Regular cardiac myocyte (primary cell): ENCODE measurements at places on chromosomes 1 and 21. TPM values are rescaled to one million over a fixed set of nuclear protein-coding genes. Genes with fewer than 3 reads are reported as not detected.

Gene TRAF3IP3
- total RNA-seq = not detected in 2 replicates

Gene EXO1
- total RNA-seq = 5.9 and 29.1 TPM in 2 replicates

Gene NMNAT2
- 2.8 and 10.4 TPM in 2 replicates for total RNA-seq

Gene DDI2
- total RNA-seq = 12.5 and 15.8 TPM in 2 replicates

Gene CDC42BPA
- total RNA-seq = 40.1 and 51.9 TPM in 2 replicates

Gene GBP5
- total RNA-seq = under 0.01 and 0.38 TPM in 2 replicates

Gene RGS8
- 0.28 TPM in 1 of 2 replicates, not detected in the other for total RNA-seq

Gene RUNX1
- 15.1 and 31.0 TPM in 2 replicates for total RNA-seq

Gene CLCA4
- total RNA-seq = not detected in 2 replicates

Gene NGF
- total RNA-seq = 16.9 and 17.3 TPM in 2 replicates

Gene BLACAT1
- not detected in 2 replicates for total RNA-seq

Gene CELA3B
- total RNA-seq = not detected in 2 replicates

Gene CFAP410
- 4.8 and 11.3 TPM in 2 replicates for total RNA-seq

Gene OR2M3
- total RNA-seq = not detected in 2 replicates

Gene LIPI
- total RNA-seq = not detected in 2 replicates

Gene C1orf185
- total RNA-seq = not detected in 2 replicates

Gene MYOM3
- under 0.01 TPM in 2 replicates for total RNA-seq

Gene CLCC1
- 43.1 and 55.0 TPM in 2 replicates for total RNA-seq

Gene KRTAP7-1
- total RNA-seq = not detected in 2 replicates

Gene HENMT1
- total RNA-seq = 4.2 TPM in 2 replicates

Gene TTC24
- not detected in 2 replicates for total RNA-seq

Gene ST6GALNAC3
- total RNA-seq = 0.77 and 0.85 TPM in 2 replicates

Gene OLIG2
- total RNA-seq = not detected in 2 replicates

Gene KDM1A
- total RNA-seq = 86.0 and 116 TPM in 2 replicates

Gene SLC66A1
- total RNA-seq = 12.7 TPM in 2 replicates

Gene NBPF1
- 19.4 and 21.1 TPM in 2 replicates for total RNA-seq

Gene LCE2B
- total RNA-seq = not detected in 2 replicates

Gene OR4F29
- total RNA-seq = not detected in 2 replicates
